ENCODE measurements at places on chromosomes 16 and 17.

GRCh38 chr17:2854143-2855055, 58.2 kb downstream of the RAP1GAP2 start:
- DNase-seq, result no peak

DNA sequence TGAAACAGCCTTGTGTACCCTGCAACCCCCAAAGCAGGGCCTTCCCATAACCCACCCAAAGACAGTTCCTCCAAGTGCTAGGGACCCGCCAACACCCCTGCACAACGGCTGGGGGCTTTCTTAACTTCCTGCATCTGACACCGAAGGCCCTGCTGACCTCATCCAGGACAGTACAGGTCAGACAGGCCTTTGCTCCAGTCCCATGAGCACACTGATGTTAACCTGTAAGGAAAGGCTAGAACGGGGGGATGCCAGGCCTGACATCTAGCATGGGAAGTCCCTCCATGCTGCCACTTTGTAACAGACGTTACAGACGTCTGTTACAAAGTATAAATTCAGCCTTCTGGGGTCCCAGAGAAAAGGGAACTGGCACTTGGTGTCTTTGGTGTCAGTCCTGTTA, 369.1 kb downstream of the CPPED1 start:
- no peak for DNase-seq

DNA sequence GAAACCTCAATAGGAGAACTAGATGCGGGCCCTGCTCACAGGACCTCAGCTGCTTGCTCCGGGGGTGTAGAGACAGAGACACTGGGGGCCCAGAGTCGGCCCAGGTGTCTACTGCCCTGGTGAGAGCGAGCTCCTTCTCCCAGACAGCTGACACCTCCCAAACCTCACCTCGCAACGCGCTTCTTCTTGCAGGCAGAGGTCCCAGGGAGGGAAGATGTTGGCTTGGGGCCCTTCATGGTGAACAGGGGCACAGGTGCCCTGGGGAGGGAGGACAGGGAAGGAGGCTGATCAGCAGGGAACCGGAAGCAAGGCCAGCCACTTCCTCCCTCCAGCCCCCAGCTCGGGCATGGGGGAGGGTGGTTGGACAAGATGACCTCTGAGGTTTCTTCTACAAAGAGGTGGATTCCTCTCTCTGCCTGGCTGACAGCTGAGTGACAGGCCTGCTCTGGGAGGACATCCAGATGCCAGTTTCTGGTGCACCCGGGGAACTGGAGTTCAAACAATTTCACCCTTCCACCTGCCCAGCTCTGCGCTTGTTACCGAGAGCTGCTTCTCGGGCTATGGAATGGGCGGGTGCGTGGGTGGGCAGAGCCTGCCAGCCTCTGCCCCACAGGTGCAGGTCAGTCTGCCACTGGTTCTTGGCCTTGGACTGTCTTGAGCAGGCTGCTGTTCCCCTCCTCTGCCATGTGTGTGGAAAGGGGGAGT, 11.7 kb upstream of the GFAP start:
- DNase-seq, result no peak

DNA sequence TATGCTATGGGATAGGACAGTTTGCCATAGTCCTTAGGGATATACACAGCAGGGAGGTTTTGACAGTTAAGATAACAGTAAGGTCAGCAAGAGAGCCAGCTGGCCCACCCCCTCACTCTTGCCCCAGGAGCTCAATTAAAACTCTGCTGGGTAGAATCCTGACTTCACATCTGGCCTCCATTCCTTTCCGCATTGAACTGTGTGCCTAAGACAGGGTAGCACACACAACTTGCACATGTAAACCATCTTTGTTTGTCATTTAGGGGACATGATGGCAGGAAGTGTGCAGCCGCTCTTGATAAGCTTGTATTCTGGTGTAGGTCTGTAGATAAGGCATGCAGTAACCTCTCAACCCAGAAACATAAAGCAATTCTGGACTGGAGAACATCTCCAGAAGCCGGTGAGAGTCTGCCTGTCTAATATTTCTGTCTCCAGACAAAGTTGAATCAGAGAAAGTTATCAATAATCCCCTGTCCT, 5.2 kb downstream of the MINK1 start:
- DNase-seq, result no peak

- DNase-seq, result no peak
Measured at GRCh38 chr17:69960755-69961154, 114.3 kb upstream of the KCNJ16 start.

DNA sequence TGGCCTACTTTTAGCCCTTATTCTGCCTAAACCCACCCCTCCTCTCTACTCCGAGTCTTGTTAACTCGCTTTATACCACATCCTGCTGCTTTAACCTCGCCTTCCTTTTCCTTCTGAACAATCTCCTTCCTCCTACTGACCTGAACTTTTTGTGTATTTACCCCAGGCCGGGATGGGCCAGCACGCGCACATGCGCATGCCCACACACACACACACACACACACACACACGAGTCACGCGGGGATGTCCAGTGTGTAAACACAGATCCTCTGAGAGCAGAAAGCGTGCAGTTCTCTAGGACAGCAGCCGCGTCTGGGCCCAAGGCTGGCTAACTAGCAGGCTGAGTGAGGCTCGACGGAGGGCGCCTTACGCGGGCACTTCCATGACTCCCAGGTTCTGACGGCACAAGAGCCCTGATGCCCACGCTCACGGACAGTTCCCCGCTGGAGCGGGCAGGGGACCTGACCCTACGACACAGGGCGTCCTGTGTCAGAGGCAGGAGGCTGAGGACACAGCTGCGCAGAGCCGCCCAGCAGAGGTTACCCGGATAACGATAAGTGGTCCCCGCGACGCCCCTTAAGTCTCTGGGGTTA, 610 bp downstream of the PIK3R5 start:
- no peak for DNase-seq

GRCh38 chr17:77929180-77929564, 29.3 kb upstream of the TNRC6C start:
- DNase-seq, result no peak

- no peak for DNase-seq
Measured at GRCh38 chr16:12826559-12826958, 22.9 kb upstream of the CPPED1 start.

GRCh38 chr16:13421726-13422125, 498.2 kb upstream of the ERCC4 start:
- DNase-seq, result no peak

- no peak for DNase-seq
Measured at GRCh38 chr16:88975511-88976061, 1.4 kb downstream of the CBFA2T3 start.

GRCh38 chr17:30187573-30187972, 47.9 kb downstream of the SLC6A4 start:
- no peak for DNase-seq

- no peak for DNase-seq
Measured at GRCh38 chr16:78303946-78304345, 204.5 kb downstream of the WWOX start.

- DNase-seq, result no peak
Measured at GRCh38 chr17:50065056-50065455, 9.1 kb downstream of the ITGA3 start.

GRCh38 chr17:49434821-49435670, 20.4 kb upstream of the PHB1 start:
- DNase-seq, result no peak

- no peak for DNase-seq
Measured at GRCh38 chr16:14501331-14502255, 128.5 kb downstream of the PARN start.

- no peak for DNase-seq
Measured at GRCh38 chr17:7932949-7933348, 943 bp downstream of the CNTROB start.

DNA sequence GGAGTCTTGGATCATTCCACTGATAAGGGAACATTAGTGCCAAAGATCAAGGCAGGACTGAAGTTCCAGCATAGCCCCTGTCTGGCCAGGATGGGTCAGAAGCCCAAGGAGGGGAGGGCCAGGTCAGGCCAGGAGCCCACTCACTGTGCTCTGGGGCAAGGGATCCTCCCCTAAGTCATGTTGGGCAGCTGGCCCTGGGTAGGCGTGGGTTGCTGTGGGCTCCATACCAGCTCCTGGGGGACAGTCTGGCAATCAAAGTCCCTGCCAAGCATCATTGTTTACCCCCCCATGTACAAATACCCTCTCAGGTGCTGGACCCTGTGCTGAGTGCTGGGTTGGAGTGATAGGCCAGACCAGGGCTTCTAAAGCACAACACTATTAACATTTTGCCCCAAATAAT, 130.5 kb downstream of the IRX5 start:
- no peak for DNase-seq

GRCh38 chr17:14341866-14342265, 41.0 kb downstream of the HS3ST3B1 start:
- DNase-seq, result no peak

DNA sequence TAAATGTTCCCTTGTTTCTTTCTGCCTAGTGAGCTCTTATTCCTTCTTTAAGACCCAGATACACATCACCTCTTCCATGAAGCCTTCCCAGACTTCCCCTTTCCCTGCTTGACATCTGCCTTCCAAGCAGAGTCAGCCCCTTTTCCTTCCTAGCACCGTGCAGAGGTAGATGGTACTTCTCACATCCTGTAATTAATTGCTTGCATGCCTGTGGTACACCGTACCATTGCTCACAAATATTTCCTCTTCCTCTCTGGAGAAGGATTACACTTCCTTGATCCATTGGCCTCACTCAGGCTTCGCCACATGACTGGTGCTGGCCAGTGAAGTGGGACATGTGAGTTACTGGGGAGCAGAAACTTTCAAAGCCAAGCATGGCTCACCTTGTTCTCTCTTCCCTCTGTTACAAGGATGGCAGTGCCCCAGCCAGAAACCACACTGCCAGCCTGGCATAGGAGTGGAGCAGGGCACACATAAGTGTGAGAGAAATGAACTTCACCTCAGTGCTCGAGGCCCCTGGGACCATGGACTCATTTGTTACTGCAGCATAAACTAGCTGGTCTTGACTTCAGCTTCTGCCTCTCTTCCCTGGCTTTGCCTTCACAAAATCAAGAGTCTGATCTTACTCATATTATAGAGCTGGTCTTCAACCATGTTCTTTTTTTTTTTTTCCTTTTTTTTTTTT, 44.0 kb downstream of the SOST start:
- DNase-seq, result no peak

- no peak for DNase-seq
Measured at GRCh38 chr16:20441191-20441590, 10.1 kb upstream of the ACSM2A start.

GRCh38 chr17:34349751-34350150, 6.5 kb upstream of the CCL13 start:
- no peak for DNase-seq

GRCh38 chr16:83365166-83365565, 442.6 kb upstream of the HSBP1 start:
- DNase-seq, result no peak

GRCh38 chr17:32882734-32883133, 5.8 kb upstream of the MYO1D start:
- DNase-seq, result no peak

Data from activated naive CD8-positive, alpha-beta T cell treated with anti-CD3 and anti-CD28 coated beads, Interleukin-2, amount 50 U/mL, for 16 hours (primary cell).